ENCODE measurements at places on chromosomes 7 and 10.

GRCh38 chr7:112252141-112252540 is 45.6 kb downstream of the ZNF277 start:
- no peak for DNase-seq

DNA sequence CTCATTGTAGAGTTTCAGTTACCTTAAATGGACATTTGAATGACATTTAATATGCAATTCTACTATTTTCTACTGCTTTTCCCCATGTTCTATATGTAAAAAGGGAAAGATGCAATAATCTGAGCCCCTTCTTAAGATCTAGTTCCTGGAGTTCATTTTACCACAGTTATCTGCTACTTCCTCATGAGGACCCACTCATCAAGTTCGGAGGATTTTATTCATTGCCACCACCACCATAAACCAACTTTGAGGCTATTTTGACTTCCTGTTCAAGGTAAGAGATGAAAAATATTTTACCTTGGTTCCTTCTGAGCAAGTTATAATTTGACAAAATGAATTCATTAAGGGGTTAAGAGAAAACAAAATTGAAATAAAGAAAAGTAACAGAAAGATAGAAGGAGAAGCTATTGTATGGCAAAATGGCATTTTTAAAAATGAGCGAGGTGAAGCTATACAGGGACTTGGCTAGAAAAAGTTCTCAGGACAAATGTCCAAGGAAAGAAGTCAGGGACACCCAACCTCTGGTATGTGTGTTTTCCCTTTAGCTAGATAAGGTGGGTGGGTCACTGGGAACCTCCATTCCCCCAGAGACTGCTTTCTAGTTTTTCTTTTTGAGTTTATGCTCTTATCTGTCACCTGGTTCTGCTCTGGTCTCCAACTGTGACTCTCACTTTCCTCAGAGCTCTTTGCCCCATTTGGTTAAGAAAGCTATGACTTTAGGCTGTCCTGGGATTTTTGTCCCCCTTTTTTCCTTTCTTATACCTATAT is 14.9 kb upstream of the FAM3C start:
- no peak for DNase-seq

DNA sequence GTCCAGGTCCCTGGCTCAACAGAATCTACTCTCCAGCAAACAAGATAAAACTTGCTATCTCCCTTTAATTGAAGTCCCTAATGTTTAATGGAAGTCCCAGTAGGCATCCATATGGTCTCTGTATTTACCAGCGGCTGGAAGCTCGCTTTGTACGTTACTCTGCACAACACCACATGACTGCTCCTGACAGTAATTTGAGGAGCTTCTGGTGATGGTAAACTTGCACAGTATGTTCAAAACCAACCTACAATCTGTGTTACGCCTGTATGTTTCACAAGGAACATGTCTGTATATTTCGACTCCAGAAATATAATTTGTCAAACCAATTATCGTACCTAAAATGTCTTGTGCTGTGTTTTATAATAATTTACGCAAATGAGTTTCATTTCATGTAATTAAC is 4.4 kb upstream of the TECPR1 start:
- DNase-seq = no peak

GRCh38 chr10:80579181-80579763 is 41.6 kb downstream of the SH2D4B start:
- no peak for DNase-seq

DNA sequence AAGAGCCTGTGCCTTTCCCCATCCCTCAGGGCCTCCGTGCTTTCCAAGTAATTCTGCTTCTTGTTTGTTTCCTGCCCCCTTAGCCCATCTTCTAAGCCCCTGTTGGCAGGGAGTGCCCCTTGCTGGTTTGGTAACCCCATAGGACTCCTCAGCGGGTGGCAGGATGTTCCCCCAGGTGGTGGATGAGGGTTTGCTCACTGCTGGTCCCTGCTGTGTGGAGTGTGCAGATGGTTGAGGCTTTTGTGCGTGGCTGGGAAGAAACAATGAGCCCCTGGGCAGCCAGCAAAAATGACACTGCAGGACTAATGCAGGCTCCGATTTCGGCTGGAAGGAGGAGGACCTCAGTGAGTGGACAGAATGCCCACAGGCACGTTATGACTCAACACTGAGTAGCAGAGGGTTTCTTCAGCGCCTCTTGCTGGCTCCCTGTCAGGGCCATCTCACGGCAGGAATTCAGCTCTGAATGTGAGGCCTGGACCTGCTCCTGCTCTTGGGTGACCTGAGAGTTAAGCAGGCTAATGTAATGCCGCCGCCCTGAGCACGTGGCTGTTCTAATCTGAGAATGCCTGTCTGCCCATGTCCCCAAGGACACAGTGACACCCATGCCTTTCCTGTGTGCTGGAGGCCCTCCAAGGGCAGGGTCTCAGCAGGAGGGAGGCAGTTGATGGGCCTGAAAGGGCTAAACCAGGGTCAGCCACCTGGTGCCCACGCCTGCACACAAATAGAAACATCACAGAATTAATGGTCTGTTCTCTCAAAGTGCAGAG is 16.6 kb downstream of the BAG3 start:
- peak; percentile 97 for DNase-seq

- DNase-seq = no peak
Observed at GRCh38 chr10:132265890-132266496, 41.8 kb downstream of the STK32C start.

DNA sequence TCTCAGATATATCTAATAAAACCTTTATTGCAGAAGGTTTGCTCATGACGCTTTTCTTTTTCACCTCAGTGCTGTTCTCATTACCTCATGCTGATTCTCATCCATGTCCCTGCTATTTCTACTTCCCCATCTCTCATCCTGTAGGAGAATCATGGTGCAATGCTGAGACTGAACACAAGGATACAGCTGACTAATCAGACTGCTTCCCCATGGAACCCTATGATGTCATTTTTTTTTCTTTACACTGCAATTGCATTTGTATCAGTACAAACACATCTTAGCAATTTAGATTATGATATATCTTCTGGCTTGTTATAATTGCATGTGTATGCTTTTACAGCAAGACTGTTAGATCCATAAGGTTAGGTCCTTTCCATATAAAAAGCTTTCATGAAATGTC is 93.7 kb downstream of the SEMA3A start:
- peak; percentile 51 for DNase-seq

DNA sequence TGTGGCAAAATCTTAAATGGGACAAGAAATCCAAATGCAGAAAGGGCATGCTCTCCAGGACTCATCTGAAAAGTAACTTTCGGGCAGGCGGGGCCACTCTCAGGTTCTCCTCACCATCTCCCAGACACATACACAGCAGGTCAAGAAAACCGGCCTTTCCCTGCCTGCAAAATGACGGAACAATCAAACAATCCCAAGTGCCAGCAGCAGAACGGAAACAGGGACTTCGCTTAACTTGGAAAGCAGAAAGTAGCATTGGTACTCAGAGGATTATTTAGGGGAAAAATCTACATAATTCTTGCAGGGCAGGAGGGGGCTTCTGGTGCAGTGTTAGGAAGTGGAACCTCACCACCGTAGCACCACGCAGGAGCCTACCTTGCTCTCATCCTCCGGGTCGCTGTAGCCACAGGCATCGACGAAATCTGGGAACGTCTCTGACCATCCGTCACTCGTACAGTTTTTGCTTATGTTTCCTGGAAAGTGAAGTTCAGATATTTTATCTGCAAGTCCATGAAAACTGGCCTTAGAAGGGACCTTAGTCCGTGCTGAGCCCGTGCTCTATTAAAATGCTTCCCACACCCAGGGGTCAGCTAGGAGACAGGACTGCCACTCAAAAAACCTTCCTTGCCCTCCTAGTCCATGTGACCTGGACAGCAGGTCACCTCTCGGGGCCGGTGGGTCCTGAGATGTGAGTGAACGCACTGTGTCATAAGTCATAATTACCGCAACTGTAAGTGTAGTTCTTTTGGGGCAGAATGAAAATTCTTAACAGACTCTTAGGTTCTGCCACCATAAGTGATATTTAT is 41.1 kb downstream of the VIPR2 start:
- DNase-seq = no peak

DNA sequence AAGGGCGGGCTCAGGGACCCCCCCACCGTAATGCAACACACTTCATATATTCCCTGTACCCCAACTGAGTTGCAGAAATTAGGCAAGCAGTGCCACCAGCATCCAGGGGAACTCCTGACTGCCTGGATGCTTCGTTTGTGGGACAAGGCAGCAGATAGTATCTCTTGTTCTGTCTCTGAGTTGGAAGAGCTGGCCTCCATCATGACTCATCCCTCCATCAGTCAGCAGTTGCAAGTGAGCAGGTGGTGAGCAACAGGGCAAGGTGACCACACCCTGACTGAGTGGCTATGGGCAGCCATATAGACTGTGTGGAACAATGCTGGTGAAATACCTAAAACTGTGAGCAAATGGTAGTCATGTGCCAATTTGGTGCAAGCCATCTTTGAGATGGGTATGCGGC is 22.8 kb upstream of the ADAMTS14 start:
- peak; percentile 79 for DNase-seq

DNA sequence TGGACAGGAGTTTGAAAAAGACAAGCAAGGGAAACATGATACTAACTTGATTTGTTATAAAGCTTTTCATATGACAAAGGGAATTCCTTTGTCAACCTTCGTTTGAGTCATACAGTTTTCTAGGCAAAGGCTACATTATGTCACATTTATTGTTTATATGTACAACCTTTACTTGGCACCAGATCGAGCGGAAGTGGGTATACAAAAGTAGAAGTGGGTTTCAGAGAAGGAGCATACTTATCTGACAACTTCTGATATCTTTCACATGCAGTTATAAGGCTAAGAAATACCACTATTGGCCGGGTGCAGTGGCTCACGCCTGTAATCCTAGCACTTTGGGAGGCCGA is 11.0 kb downstream of the STMP1 start:
- peak; percentile 85 for DNase-seq

GRCh38 chr10:5532618-5533097 is 7.9 kb downstream of the CALML3 start:
- DNase-seq = no peak

DNA sequence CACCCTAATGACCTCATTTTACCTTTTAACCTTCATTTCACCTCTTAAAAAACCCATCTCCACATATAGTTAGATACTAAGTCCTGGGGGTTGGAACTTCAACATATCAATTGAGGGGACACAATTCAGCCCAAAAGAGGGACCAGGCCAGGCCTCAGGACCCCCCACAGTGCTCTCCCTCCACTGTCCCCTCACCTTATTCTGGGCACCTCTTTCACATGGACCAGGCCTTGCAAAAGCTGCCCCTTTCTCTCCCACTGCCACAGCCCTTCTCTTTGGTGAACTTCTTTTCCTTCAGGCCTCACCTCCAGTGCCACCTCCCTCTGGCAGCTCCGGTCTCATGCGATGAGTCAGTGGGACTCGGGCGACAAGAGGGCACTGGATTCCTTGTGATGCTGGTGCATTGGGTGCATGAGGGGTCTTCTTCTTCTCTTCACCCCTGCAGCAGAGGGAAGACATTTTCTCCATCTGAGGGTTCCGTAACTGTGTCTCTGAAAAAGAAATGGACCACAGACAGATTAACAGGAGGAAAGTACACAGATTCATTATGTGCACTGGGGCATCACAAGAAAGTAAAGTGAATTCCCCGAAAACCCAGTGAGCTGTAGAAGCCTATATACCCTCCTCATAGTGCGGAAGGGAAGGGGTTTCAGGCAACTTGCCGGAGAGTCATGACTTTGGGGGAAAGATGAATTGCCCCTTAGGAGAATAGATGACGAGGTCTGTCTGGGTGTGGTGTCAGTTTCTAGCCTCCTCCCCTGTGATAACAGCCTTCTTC is 288.7 kb upstream of the IGFBP3 start:
- DNase-seq = no peak

DNA sequence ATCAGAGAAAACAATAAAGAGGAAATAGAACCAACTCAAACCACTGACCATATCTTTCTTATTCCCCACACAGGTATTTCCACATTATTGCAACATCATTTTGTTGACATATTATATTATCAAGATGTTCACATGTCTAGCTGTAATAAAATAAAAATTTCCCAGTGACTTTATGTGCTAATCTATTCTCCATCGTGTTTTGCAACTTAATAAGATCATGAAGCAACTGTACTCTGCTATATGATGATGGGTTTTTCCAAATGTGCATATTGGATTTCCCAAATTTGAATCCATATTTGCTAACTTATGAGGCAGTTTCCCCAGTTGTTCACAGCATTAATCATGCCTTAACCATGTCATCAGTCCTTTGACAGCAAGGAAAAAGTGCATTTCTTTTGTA is 127.8 kb downstream of the ITGB8 start:
- DNase-seq = no peak

DNA sequence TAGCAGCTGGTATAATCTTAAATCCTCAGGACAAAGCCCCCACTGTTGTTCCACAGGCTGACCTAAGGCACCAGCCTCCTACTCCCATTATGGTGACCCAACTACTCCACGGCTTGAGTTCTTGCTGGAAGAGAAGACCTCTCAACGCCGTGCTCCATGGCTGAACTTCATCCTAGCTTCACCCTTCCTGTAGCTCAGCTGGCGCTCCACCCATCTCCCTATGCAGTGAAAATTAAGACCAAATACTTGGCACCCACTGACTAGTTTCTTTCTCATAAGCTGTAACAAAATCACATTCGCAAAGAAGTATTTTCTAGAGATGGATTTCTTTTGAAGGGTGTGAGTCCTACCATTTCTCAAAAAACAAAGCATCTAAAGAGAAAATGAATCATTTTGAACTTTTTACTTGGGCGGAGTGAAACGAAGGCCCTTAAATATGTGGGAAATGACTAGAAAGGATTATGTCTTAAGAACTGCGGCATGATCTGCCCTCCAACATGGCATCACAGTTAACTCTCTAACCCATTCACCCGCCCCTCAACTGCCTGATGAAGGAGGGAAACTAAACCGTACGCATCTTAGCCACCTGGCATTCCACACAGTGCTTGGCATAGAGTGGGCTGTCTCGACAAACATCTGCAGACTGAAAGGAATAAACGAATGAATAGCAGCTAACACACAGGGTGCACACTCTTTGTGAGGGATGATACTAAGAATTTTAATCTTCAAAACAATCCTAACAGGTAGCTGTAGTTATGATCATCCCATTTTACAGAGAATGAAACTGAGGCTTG is 32.7 kb downstream of the GFRA1 start:
- no peak for DNase-seq

DNA sequence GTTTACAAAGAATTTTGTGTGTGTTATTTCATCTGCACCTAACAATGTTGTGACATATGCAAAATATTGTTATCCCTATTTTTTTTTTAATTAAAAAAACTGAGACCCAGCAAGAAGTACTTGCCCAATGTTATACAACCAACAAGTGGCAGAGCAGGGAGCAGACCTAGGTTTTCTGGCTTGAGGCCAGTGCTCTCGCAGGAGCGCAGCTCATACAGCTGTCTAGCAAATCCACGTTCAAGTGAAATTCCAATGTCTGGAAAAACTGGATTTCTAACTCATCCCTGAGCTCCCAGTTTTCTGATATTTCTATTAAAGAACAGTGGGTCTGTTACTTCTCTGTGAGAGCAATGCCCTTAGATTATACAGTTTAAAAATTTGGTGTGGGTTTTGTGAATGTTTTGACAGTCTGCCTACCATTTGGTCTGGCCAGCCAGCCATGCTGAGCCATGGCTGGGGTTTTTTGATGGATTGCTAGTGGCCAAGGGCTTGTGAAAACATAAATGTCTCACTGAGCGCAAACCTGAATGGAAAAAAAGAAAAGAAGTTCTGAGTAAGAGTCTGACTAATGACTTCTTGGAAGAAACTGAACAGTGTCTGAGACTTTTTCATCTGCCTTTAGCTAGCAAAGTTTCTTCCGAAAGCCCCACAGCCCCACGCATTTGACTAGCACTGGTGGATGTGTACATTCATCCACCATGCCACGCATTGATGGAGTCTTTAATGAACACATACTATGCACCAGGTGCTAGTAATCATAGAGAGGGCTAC is 15.4 kb upstream of the PRF1 start:
- DNase-seq = peak; percentile 71

GRCh38 chr10:132006966-132007365 is 25.2 kb upstream of the BNIP3 start:
- DNase-seq = no peak

GRCh38 chr10:6244510-6244909 is 41.8 kb downstream of the PFKFB3 start:
- DNase-seq = no peak

Data from LHCN-M2 (cell line).